ENCODE measurements at places on chromosomes 11 and 22.

DNA sequence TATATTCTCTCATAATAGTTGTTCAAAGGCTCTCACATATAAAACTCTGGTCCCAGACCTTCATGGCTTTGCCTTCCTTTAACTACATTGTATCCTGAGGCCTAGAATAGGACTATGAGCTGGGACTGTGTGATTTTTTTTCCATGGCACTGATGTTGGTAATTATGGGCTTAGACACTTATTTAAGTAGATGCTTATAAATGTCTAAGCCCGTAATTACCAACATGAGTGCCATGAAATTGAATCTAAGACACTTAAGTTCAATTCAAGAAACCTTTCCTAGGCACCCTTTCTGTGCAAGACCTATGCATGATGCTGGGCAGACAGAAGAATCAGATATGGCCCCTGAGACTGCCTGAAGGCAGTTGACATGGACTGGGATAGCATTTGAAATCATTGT lies 63.0 kb downstream of the P4HA3 start:
- DNase-seq: no peak

GRCh38 chr11:128848815-128849455 lies 18.2 kb downstream of the KCNJ1 start:
- peak; percentile 76 for DNase-seq

GRCh38 chr11:74283580-74284180 lies 27.8 kb downstream of the P4HA3 start:
- no peak for DNase-seq

DNA sequence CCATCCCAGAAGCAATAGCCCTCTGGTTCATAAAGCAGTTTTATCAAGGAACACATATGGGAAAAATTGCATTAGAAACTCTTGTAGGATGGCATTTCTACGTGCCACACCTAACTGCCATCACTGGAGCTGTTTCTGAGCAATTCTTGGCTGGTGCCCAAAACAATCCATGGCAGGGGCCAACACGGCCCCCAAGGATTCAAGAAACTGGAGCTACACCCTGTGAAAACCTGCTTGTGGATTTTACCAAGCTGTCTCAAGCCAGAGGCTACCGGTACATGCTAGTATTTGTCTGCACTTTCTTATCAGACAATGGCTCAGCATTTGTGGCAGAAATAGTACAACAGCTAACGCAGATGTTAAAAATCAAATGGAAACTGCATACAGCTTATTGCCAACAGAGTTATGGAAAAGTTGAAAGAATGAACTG lies 42.4 kb upstream of the GLYAT start:
- no peak for DNase-seq

DNA sequence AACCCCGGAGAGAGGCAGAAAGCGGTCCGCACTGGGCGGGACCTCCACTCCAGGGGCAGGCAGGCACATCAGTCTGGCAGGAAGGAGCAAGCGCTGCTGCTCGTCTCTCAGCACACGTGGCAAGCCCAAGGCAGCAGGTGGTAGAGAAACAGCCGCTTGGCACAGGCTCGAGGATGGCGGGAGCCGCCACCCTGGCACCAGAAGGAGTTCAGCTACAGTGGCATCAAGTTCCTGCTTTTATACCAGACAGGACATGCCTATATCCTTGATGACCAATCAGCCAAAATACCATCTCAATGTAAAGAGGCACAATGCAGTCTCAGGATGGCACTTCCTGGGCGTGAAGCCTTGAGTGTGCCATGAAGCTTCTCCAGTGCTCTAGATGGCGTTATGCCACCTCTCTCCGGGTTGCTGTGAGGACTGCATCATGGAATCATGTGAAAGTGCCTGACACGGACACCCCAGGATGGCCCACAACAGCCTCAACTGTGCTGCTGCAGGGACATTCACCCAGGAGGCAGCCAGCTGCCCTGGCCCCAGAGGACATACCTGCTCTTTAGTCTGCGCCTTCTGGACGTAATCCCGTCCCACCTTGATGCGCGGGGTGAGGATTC lies 64.8 kb downstream of the APOL1 start:
- DNase-seq: peak; percentile 31

Data from left ventricle myocardium superior (tissue), 1 donor.